ENCODE measurements at places on chromosomes 3 and 15. TPM values are rescaled to one million over a fixed set of nuclear protein-coding genes. Genes with fewer than 3 reads are reported as not detected.

SPSB4 gene
- not detected for total RNA-seq

ZCWPW2 gene
- total RNA-seq: 0.68 TPM

NME9 gene
- total RNA-seq: 2.5 TPM

PLAAT1 gene
- not detected for total RNA-seq

All from cardiac ventricle fibroblast (primary cell).